ENCODE measurements at places on chromosomes 2 and 18. TPM values are rescaled to one million over a fixed set of nuclear protein-coding genes. Genes with fewer than 3 reads are reported as not detected.

- no peak for DNase-seq
Observed at GRCh38 chr2:232014681-232015080, 53.2 kb downstream of the DIS3L2 start.

DNA sequence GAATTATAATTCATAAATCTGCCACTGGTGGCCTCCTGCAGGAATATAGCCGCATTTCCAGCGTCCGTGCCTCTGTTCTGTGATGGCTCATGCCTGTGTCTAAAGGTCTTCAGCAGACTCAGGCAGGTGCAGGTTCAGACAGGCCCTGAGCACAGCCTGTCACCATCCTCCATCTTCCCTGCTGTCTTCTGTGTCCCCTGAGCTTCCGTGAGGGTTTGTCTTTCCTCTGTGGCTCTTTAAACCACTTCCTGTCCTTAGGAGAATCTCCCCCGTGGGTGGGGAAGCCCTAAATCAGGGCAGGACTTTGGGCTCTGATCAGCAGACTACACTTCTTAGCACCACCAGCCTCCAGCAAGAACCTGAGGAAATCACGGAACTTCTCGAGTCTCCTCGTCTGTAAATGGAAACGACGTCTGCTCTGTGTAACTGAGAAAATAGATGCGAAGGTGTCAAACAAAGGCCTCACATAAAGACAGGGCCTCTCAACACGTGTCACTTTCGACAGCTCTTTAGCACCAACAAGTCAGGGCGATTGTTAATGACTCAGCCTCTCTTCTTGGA is 24.1 kb upstream of the NFATC1 start:
- no peak for DNase-seq

DNA sequence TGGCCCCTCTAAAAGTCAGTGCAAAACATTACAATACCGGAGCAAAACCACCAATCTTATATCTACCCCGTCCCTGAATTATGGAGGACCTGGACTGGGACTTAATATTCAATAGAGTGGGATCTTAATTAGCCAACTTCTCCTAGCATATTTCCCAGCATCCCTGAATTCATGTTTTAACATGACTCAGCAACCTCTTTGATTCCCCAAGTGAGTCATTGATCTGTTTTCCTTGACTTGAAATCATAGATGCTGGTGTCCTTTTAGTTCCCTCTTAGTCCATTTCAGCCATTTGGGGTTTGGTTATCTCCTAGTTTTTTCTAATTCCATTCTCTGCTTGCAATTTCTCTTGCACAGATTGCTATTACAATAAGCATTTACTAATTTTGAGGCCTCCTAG is 677.7 kb upstream of the CELF4 start:
- no peak for DNase-seq

DNA sequence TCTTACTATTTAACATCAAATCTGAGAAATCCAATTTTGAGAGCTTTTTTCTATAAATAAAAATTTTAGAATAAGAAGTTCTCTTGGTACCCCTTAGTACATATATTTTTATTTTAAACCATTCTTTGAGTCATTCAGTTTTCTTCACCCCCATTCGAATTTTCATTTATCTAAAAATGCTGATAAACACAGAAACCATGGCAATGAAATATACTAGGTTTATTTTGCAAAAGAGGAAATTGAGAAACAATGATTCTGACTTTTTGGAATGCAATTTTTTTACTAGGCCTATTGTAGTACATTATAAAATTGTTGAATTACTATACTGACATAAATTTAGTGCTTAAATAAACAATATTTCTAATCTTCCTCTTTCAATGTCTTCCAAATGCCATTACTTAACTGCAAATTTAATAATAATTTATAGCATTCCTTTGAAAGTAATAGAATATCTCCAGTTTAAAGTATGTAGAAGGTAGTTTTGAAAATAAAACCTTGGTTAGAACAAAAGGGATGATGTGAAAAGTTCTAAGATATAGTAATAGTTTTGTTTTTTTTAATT is 46.3 kb downstream of the TANK start:
- DNase-seq, result no peak

LMAN2L gene
- 24.3 TPM for total RNA-seq

INO80D gene
- 16.3 TPM for total RNA-seq

C1GALT1C1L gene
- total RNA-seq, result 2.9 TPM

Measured in breast epithelium (tissue), 4 donors.